Amniotic stem cell (primary cell): ENCODE measurements at places on chromosomes 2 and 18.

DNA sequence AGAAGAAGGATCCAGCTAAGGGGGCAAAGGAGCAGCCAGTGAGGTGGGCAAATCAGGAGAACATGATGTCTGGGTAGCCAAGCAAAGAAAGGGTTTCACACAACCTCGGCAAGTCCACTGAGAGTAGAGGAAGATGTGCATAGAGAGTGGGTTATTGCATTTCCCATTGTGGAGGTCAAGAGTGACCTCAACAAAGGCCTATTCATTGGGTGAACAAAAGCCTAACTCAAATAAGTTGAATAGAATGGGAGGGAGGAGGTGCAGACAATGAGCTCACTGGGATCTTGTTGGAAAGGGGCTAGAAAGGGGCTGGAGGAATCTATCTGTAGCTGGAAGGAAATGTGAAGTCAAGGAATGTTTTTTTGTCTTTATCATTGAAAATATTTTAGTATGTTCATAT, 14.0 kb upstream of the PDCL3 start:
- DNase-seq = no peak

DNA sequence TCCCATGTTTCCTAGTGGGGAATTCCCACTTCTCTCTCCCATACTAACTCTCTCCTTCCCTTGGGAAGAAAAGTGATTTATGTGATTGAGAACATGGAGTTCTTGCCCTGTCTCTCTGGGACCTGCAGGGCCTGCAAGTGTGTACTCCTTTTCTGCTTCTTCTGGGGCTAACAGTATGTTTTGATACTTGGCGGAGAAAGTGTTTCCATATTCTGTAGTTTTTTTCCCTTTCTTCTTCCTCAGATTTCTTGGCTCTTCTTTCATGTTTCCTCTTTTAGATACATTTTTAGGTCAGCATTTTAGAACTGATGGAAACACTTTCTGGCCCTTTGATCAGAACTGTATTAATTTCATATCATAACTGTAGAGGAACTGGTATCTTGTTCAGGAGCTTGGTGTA, 352.2 kb downstream of the DLGAP1 start:
- DNase-seq = no peak

GRCh38 chr2:212619954-212620353, 81.4 kb upstream of the ERBB4 start:
- no peak for DNase-seq

DNA sequence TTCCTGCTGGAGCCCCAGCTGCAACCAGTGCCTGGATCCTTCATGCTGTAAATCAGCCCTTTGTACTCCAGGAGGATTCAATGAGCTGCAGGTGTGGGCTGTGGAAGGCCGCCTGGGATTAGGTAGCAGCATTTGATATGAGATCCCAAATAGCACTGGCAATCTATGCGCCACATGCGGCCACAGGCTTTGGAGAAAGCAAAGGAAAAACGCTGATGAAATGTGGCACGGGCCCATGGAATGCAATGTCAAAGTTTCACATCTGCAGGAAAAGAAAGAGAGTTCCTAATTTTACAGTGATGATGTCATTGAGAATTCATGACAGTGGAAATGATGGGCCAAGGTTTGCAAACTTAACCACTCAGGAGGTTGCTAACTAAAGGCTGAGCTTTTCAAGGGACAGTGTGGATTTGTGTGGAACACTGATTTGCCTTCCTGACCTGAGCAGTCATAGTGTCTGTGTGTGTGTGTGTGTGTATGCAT, 216.4 kb upstream of the OSR1 start:
- no peak for DNase-seq

GRCh38 chr2:240478346-240479110, 43.1 kb downstream of the GPC1 start:
- DNase-seq = no peak

DNA sequence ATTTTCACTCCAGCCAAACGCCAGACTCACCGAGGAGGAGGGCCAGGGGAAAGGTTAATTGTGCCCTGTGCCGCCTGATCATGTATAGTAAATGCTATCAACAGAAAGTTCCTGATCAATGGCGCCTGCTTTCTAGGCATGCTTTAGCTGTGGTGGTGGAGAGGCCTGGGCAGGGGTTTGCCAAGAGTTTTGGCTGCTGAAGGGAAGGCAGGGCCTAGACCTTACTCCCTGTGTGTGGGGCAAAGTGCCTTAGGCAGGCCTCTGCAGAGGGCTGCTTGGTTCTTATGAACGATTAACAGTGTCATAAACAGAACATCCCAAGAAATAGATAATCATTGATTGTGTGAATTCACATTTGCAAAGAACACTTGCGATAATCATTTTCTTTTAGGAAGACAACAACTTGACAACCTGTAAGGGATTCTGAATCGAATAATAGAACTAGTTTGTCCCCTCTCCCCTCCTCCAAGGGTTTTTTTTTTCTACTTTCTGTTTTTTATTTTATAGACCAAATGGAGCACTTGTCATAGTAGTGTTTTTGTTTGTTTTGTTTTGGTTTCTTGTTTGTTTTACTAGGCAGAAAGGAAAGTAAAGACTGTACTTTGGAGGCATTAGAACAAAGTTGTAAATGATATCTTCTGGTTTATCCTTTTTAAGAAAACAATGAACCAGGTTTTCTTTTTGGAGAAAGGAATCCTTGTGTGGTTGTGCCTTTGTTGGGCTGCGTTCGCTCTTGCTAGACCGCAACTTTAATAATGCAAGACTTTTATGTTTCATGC, 6.5 kb downstream of the TSHZ1 start:
- no peak for DNase-seq
